ENCODE measurements at places on chromosomes 16 and 17.

DNA sequence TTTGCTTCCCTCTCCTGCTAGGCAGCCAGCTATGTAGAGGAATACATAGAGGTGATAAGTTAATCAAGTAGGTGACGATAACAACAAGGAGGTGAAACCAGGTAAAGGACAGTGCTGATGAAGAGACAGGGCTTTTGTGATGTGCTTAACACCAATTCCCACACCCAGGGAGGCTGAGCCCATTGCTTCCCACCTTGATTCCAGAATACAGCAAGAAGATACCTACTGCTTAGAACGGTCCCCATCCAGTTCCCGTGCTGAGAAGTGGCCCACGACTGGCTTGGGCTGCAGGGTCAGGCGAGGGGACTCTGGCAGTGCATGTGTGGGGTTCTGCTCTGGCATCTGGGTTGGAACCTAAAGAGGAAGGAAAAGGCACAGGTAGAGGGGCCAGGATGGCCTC, 16.1 kb upstream of the GFAP start:
- DNase-seq = no peak

GRCh38 chr17:29107933-29108822, 65.2 kb downstream of the PIPOX start:
- no peak for DNase-seq

GRCh38 chr16:48607056-48607825, 2.7 kb downstream of the N4BP1 start:
- no peak for DNase-seq

DNA sequence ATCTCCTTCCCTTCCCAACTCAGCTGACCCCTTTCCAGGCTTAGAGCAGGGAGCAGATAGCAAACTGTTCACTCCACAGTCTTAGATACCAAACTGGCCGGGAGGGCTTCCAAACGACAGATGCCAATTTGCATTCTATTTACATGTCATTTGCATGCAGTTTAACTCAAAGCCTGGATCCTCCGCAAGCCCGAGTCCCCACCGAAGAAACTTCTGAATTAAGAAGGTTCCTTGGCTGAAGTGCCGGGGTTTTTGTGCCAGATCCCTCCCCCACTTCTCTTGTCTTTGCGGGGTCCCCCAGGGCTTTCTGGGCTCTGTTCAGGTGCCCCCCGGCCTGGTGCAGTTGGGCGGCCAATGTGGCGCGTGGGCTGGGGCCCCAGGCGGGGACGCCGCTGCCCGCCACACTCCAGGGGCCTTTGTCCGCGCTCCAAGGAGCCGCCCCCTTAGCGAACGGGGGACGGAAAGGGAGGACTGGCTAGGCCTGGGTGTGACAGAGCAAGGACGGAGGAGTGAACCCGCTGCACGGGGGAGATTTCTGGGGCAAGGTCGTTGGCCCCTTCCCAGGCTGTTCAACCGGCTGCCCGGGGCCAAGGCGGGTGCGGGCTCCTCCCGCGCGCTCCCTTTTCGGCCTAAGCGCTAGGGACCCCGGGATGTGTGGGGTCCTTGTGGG, 1.2 kb downstream of the GPRC5B start:
- no peak for DNase-seq

DNA sequence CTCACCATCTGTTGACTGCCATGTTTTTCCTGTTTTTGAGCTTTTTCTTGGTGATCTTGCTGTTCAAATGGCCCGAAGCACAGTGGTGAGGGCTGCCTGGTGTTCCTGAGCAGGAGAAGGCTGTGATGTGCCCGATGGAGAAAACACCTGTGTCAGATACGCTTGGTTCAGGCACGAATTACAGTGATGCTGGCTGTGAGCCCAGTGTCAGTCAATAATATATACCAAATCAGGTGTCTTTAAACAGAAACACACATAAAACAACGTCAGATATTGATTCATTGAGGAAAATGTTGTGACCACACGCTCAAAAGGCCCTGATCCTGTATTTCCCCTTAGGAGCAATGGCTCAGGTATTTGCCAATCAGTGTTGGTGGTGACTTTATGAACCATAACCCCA, 111.7 kb downstream of the SDR42E1 start:
- DNase-seq = no peak

DNA sequence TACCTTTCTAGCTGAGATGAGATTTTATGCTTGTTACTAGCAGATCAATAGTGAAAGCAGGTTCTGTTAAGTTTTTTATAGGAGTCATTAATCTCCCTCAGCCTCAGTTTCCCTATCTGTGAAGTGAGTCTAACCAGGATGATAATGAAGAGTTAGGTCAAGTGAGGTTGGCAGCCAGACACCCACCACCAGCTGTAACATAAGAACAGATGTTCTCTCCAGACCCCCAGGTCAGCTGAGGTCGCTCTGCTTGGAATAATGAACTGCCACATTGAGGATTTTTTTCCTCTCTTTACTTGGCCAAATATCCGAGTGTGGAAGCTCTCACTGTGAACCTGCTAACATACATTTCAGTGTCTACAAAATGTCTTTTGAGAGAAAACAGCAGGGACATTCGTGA, 389.6 kb downstream of the WWOX start:
- DNase-seq = no peak

DNA sequence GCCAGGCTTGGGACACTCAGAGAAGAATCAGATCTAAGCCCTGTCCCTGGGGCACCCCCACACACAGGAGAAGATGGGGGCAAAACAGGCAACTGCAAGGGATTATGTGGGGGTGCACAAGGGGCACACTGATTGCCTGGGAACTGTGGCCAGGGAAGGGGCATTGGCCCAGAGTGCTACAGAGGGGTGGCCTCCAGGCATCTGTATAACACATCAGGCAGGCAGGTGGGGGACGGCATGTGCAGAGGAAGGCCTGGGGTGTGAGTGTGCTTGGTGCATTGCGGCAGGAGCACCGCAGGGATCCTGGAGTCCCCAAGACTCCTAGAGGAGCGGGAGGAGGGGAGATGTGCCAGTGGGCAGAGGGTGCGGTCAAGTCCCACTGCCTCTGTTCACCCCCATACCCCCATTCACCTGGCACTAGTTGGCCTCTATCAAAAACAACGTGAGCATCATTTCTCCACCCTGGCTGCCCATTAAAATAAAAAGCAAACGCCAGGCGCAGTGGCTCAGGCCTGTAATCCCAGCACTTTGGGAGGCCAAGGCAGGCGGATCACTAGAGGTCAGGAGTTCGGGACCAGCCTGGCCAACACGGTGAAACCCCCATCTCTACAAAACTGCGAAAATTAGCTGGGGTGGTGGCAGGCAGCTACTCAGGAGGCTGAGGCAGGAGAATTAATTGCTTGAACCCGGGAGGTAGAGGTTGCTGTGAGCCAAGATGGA, 41.5 kb downstream of the C16orf82 start:
- no peak for DNase-seq

GRCh38 chr17:58245428-58246103, 7.2 kb downstream of the LPO start:
- no peak for DNase-seq

GRCh38 chr17:19248151-19248927, 11.2 kb downstream of the EPN2 start:
- DNase-seq = no peak

DNA sequence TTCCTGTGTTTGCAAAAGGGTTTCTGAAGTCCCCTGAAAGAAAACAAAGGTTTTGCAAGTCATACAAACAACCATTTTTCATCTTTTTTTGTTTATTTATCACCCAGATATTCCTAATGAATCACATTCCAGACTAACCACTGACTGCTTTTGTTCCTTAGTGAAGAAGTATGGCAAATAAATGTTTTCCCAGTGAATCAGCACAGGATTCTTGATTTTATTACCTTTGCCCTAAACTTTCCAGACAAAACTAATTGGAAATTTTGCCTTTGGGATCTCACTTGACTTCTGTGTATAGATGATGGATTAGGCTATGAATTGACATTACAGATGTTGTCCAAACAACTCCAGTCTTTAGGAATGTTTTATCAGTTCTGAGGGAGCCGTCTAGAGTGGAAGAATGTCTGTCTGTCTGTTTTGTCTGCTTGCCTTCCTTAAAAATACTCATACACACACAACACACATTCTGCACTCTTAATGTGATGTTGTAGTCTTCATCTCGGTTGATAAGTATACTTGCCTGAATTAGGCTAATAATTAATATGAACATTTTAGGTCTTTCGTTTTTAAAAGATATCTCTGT, 48.9 kb downstream of the VMP1 start:
- no peak for DNase-seq

DNA sequence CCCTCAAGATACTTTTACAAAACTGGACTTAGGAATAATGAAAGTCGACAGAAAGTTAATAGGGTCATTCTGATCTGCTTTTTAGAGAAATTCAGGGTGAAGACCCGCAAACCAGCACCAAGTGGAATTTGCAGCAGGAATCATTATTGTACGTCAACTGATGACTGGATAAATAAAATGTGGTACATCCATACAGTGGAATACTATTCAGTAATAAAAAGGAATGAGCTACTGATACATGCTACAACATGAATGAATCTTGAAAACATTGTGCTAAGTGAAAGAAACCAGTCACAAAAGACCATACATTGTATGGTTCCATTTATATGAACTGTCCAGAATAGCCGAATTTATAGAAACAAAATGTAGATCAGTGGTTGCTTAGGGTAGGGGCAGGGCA, 83.1 kb downstream of the GNAO1 start:
- no peak for DNase-seq

GRCh38 chr17:74949455-74950115, 13.9 kb downstream of the OTOP3 start:
- DNase-seq = no peak

GRCh38 chr16:77801817-77802216, 13.5 kb downstream of the VAT1L start:
- DNase-seq = no peak

DNA sequence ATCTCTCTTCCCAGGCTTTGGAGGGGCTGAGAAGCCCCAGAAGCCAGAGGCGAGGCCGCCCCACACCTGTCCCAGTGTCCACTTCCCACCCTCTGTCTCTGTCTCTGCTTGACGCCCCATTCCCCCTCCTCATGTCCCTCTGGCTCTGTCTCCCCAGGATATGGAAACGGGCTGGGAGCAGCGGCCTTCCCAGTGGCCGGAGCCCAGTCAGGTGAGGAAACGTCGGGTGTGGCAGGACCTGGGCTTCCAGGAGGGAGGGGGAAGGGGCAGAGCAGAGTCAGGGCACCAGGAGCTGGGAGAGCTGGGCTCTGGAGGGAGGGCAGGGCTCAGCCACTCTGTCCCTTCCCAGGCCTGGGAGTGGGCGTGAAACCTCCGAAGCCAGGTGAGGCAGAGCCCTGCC, 10.6 kb upstream of the PKMYT1 start:
- DNase-seq = no peak

GRCh38 chr16:50246299-50247122, 19.8 kb upstream of the ADCY7 start:
- DNase-seq = no peak

DNA sequence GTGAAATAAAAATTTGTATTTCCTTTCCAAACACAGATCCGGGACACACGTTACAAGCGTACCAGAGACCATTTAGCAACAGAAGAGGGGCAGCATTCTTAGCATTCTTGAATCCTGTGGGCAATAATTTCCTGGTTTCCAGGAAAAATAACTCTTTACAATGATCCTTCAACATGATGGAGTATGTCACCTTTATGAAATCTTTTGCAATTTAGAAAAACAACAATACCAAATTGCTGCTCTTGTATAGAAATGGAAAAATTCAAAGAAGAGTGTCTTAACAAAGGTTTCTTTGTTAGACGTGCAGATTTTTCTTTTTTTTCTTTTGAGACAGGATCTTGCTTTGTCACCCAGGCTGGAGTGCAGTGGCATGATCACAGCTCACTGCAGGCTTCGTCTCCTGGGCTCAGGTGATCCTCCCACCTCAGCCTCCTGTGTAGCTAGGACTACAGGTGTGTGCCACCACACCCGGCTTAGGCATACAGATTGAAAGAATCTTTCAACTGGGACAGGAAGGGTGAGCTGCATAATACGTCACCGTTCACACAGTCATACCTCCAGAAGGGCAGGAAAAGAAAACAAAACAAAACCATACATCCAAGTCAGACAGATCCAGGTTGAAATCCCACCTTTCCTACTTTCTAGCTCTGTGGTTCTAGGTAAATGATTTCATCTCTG, 10.8 kb upstream of the GCSH start:
- no peak for DNase-seq

DNA sequence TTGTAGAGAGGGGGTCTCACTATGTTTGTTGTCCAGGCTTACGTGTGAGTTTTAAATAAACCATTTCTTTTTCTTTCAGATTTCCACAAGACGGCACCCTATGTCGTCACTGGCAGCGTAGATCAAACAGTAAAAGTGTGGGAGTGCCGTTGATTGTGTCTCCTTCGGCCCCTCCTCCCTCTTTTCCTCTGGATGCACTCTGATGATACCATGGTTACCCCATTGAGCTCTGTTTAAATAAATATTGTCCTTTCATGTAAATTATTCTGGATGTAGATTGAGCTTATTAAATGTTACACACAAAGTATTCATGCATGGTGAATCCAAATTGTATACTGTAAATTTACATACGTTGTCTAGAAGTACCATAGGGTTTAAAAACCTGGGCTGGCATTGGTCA, 29.9 kb downstream of the CLUH start:
- DNase-seq = no peak

DNA sequence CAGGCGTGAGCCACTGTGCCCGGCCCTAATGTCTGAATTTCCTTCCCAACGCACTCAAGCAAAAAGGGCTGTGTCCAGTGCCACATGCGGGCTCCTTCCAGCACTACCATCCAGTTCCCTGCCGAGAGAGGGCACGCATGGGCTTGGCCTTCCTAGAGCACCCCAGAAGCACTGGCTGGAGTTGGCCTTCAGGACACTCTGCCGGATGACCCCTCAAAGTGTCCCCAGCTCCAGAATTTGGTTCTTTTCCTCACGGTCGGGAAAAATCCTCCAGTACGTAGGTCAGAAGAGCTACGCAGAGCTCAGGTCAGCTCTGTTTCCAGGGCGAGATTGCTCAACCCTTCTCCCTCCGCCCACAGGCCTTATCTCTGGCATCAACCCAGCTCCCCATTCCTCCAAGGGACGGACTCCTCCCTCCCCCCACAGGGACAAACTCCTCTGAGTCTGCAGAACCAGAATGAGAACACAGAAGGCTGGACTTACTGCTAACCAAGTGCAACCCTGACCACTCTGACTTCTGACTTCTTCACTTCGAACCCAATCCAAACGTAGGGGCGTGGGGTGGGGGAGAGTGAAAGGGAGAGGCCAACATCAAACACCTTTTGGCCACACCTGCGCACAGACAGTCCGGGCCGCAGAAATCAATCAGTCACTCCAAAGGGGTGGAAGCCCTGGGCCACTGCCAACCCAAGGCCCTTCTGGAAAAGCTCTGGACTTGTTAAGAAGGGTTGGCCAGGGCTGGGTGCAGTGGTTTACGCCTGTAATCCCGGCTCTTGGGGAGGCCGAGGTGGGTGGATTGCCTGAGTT, 3.6 kb downstream of the CDC42EP4 start:
- DNase-seq = no peak

GRCh38 chr16:80557037-80557436, 16.2 kb downstream of the DYNLRB2 start:
- no peak for DNase-seq

GRCh38 chr16:54268766-54269165, 17.8 kb downstream of the IRX3 start:
- no peak for DNase-seq

DNA sequence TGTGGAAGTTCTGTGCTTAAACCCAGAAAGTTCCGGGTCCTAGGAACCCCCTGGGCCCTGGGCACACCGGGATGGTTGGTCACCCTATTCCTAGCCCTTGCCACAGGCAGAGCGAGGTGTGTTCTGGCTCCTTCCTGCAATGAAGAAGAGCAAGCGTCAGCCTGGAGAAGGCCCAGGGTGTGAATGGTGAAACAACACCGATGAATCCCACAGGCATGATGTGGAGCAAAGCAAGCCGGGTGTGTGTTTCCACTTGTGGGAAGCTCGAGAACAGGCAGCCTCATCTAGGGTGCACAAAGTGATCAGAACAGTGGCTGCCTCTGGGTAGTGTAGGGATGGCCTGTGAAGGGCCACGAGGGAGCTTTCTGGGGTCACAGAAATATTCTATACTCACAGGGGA, 13.8 kb downstream of the KCNG4 start:
- DNase-seq = no peak
